Left ventricle myocardium inferior (tissue), 1 donor: ENCODE measurements at places on chromosomes 3 and 15. TPM values are rescaled to one million over a fixed set of nuclear protein-coding genes. Genes with fewer than 3 reads are reported as not detected.

- peaks cover 15% of the 10 kb centered on the region for H3K4me1 ChIP-seq
- H3K4me3 ChIP-seq, result no peak overlapping the region
- no peaks in the 10 kb centered on the region for H3K36me3 ChIP-seq
- DNase-seq, result no peak
- no peak overlapping the region for H3K27ac ChIP-seq
Observed at GRCh38 chr3:13200946-13201345, 127.7 kb upstream of the IQSEC1 start.

Gene GPR149
- not detected for total RNA-seq

Gene NR2E3
- not detected for total RNA-seq

- DNase-seq, result no peak
- no peaks in the 10 kb centered on the region for H3K27me3 ChIP-seq
- H3K4me3 ChIP-seq, result no peak overlapping the region
- H3K27ac ChIP-seq, result peak overlapping the region; percentile 32
- H3K36me3 ChIP-seq, result peaks cover 12% of the 10 kb centered on the region
Observed at GRCh38 chr3:16406579-16406978, 106.9 kb downstream of the RFTN1 start.

DNA sequence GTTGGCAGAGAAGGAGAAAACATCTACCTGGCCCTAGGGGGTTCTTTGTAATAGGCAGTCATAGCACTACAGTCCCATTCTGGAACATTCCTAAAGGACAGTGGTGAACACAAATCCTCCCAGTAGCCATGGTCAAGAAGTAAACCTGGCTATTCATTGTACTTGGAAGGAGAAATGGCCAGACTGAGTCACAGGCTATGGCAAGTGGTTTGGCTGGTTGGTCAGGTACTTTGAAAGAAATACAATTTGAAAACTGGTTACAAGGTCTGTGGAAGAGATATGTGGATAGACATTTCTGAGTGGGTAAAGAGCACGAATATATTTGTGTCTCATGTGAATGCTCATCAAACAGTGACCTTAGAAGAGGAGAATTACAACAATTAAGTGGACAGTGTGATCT, 33.0 kb upstream of the FAN1 start:
- no peak overlapping the region for H3K27ac ChIP-seq
- no peak for DNase-seq
- no peaks in the 10 kb centered on the region for H3K4me1 ChIP-seq
- H3K36me3 ChIP-seq, result no peaks in the 10 kb centered on the region

- no peaks in the 10 kb centered on the region for H3K27me3 ChIP-seq
- H3K27ac ChIP-seq, result no peak overlapping the region
- H3K36me3 ChIP-seq, result peaks cover under 1% of the 10 kb centered on the region
Observed at GRCh38 chr3:133663569-133664313, 2.0 kb upstream of the TOPBP1 start.

DNA sequence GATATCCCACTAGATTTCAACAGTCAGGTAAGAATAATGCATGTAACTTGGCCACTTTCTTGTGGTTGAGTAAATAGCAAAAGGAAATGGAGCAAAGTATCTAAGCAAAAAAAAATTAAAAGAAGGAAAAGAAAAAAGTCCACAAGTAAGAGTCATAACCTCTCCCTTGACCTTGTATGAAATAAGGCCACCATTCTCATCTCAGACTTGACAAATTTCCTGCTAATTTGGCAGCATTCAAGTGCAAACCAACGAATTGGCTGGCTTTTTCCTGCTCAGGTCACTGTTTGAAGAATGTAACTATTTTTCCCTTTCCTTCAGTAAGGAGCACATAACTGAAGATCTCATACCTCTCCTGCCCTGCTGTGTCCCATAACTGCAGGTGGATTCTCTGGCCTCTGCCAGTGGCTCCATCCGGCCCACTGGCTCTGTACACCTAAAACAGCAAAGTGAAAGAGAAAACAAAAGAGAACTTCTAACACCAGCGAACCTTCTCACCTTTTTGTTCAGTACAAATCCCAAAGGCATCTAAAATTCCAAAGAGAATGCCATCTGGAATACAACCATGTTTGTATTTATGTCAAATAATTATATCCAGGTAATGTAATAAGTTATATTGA, 33.4 kb upstream of the RSL24D1 start:
- no peaks in the 10 kb centered on the region for H3K4me1 ChIP-seq
- H3K36me3 ChIP-seq, result no peaks in the 10 kb centered on the region
- no peak overlapping the region for H3K4me3 ChIP-seq
- H3K27me3 ChIP-seq, result no peaks in the 10 kb centered on the region

Gene GRAMD1C
- 2.0 TPM for total RNA-seq

DNA sequence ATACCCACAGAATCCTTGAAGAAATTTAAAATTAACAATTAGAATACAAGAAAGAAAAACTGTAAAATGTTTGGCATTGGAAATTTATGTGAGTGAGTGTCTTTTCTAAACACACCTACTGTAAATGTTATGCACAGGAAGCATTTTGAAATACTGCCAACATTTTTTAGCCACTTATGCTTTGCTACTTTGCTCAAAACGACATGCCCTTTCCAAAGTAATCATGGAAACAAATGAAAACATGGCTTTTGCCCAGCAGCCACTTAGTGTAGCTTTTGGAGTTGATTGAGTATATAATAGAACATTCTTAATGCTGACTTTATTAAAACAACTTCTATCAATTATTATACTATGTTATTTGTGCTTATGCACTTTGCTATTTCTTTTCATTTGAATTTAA, 823.0 kb downstream of the CADM2 start:
- H3K36me3 ChIP-seq, result no peaks in the 10 kb centered on the region
- H3K4me1 ChIP-seq, result peaks cover 31% of the 10 kb centered on the region
- DNase-seq, result no peak

- no peaks in the 10 kb centered on the region for H3K4me1 ChIP-seq
- no peak overlapping the region for H3K4me3 ChIP-seq
- no peaks in the 10 kb centered on the region for H3K36me3 ChIP-seq
- H3K27ac ChIP-seq, result no peak overlapping the region
Observed at GRCh38 chr3:86379280-86379679, 611.7 kb downstream of the VGLL3 start.

GRCh38 chr3:149538371-149538770, 63.9 kb downstream of the TM4SF4 start:
- H3K4me3 ChIP-seq, result no peak overlapping the region
- H3K4me1 ChIP-seq, result peaks cover 81% of the 10 kb centered on the region
- H3K27me3 ChIP-seq, result no peaks in the 10 kb centered on the region
- no peak for DNase-seq

DNA sequence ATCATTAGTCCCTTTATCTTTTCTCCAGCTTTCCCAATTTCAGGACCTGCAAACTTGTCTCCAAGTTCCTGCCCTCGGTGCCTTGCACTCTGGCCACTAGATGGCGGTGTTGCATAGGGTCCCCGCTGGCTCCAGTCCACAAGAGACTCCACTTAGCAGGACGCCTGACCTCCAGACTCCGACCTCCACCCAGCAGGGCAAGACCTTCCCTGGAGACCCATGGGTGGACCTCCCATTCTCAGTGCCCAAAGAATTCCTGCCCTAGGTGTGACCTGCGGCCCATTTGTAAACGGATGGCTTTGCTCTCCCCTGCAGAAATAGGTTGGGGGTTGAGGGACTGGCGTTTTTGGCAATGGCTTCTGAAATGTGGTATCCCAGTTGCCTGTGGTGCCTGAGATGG, 82.6 kb downstream of the LSM3 start:
- no peak overlapping the region for H3K4me3 ChIP-seq
- peaks cover 5% of the 10 kb centered on the region for H3K4me1 ChIP-seq
- peaks cover 90% of the 10 kb centered on the region for H3K27me3 ChIP-seq
- no peaks in the 10 kb centered on the region for H3K36me3 ChIP-seq

GRCh38 chr3:140189976-140190375, 255.0 kb downstream of the CLSTN2 start:
- H3K27me3 ChIP-seq, result no peaks in the 10 kb centered on the region
- H3K4me1 ChIP-seq, result peaks cover 39% of the 10 kb centered on the region
- no peaks in the 10 kb centered on the region for H3K36me3 ChIP-seq
- H3K4me3 ChIP-seq, result no peak overlapping the region
- H3K27ac ChIP-seq, result no peak overlapping the region

DNA sequence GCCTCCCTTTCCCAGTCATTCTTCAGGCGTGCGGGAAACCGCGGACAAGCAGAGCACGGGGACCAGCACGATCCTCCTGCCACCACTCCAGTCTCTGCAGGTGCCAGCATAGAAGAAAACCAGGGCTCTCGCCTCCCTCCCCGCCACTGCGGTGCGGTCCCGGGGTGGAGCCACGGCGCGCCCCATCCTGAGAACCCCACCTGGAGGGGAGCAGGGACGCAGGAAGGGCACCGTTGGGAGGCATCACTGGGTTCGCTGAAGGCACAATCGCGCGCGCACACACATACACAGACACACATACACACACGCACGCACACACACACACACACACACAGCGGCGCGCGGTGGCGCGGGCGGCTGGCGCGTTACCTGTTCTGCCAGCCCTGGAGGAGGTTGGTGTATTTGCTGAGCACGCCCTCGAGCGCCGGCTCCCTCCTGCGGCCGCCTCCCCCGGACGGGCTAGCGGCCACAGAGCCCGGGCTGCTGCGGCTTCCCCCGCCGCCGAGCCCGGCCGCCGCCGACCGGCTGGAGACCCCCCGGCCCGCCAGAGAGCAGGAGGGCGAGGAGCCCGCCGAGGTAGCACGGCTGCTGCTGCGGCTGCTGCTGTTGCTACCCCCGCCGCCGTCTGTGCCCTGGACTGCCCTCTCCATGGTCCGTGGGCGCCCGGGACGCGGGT, 394 bp downstream of the OSBPL10 start:
- DNase-seq, result peak; percentile 36
- no peaks in the 10 kb centered on the region for H3K36me3 ChIP-seq
- H3K4me1 ChIP-seq, result peaks cover 31% of the 10 kb centered on the region
- no peaks in the 10 kb centered on the region for H3K27me3 ChIP-seq
- peak overlapping the region; percentile 88 for H3K27ac ChIP-seq
- H3K4me3 ChIP-seq, result peak overlapping the region; percentile 82

DNA sequence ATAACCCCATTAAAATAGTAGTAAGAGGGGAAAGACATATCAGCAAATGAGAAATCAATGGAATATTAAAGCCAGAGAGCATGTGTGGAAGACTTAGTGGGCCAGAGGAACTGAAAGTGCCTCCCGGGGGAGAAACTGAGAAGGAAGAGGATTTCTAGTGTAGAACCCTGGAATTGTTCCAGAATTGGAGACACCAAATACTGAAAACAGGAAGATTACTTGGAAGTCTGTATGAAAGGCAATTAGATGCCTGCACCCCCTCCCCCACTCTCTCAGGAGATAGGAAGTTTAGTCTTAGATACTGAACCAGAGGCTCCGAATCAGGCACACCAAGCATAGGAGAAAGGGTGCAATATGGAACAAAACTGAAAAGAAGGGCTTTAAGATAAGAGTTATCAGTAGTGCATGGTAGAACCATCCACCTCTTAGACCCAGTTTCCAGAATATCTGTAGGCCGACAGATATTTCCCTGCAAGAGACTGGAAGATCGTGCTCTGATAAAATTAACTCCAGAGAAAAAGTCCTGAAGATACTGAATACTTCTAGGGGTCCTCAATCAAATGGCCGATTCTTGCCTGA, 32.4 kb downstream of the KLHL18 start:
- H3K27ac ChIP-seq, result peak overlapping the region; percentile 47
- H3K27me3 ChIP-seq, result no peaks in the 10 kb centered on the region
- H3K4me3 ChIP-seq, result no peak overlapping the region
- H3K36me3 ChIP-seq, result peaks cover 6% of the 10 kb centered on the region
- peak; percentile 42 for DNase-seq

GRCh38 chr3:159898147-159898546, 90.5 kb upstream of the IL12A start:
- H3K36me3 ChIP-seq, result peaks cover 19% of the 10 kb centered on the region
- H3K27me3 ChIP-seq, result no peaks in the 10 kb centered on the region
- peaks cover 56% of the 10 kb centered on the region for H3K4me1 ChIP-seq
- DNase-seq, result peak; percentile 33

DNA sequence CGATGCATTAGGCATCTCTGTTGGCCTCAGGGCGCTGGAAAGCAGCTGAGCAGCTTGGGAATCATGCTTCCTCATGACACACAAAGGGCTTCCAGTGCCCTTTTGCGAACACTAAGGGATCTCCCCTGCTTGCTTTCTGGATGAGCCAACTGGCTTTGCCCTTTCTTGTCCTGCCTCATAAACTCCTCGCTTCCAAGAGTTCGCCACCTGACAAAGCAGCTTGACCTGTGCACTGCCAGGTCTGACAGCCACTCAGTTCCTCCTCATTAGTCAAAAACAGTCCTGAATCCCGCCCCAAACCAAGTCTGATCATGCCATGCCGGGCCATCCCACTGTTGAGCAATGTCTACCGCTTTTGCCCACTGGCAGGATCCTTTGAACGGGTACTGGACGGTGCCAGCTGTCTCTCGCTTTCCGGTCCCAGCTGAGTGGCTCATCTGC, 265.4 kb upstream of the LYSMD4 start:
- no peak overlapping the region for H3K4me3 ChIP-seq
- H3K27me3 ChIP-seq, result no peaks in the 10 kb centered on the region
- no peaks in the 10 kb centered on the region for H3K36me3 ChIP-seq
- no peak overlapping the region for H3K27ac ChIP-seq
- no peaks in the 10 kb centered on the region for H3K4me1 ChIP-seq
- no peak for DNase-seq

DNA sequence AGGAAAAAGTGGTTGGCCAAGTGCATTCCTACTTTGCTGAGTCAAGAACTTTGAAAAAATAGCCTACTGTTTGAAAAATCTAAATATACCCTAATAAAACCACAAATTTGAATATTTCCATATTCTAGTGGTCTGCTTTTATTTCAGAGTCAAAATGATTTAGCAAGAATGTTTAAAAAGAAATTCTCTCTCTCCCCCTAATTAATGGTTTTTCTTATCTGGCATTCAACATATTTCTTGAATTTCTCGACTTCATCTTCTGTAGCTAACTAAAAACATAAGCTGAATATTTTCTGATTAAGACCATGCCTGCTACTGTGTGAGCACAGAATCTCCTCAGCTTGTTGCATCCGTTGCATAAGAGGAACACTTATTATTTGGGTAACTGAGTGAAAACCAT, 563.5 kb upstream of the TBL1XR1 start:
- H3K27ac ChIP-seq, result no peak overlapping the region
- no peaks in the 10 kb centered on the region for H3K27me3 ChIP-seq
- H3K4me1 ChIP-seq, result peaks cover 35% of the 10 kb centered on the region
- no peaks in the 10 kb centered on the region for H3K36me3 ChIP-seq

GRCh38 chr15:40381818-40382529, 547 bp upstream of the KNSTRN start:
- peak overlapping the region; percentile 87 for H3K4me3 ChIP-seq
- H3K4me1 ChIP-seq, result peaks cover 35% of the 10 kb centered on the region
- H3K36me3 ChIP-seq, result peaks cover 9% of the 10 kb centered on the region
- no peak for DNase-seq
- no peaks in the 10 kb centered on the region for H3K27me3 ChIP-seq
- H3K27ac ChIP-seq, result peak overlapping the region; percentile 57
